ENCODE measurements at places on chromosomes 7 and 10.

DNA sequence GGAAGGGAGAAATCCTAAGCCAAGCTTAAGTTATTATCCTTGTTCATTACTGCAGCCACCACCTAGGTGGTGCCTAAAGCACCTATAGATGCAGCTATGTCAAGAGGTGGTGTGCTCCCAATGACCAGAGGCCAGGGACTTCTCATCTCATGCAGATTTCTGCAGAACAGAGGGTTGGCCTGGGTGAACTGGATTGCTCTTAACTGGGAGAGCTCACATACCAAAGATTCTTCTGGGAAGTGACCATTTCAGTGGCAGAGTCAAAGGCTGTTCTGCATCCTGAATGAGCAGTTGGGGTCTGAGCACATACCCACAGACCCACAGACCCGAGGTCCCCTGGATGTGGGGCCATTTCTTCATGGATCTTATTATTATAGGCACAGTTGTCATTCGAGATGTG is 2.1 kb upstream of the CRHR2 start:
- no peak for DNase-seq

GRCh38 chr7:116446212-116446855 is 53.2 kb upstream of the CAV2 start:
- DNase-seq, result no peak

GRCh38 chr7:38740041-38740440 is 108.9 kb upstream of the AMPH start:
- no peak for DNase-seq

DNA sequence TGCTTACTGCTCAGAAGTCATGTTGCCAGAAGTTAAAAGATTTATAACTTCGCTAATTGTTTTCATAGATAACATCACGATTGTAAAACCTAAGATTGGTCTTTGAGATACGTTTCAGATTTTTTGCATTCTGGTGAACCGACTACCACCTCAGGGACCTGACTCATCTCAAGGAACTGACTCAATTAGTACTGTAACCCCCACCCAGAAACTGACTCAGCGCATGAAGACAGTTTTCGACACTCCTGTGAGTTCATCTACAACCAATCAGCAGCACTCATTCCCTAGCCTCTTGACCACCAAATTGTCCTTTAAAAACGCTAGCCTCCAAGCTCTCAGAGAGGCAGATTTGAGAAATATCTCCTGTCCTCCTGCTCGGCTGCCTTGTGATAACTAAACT is 72.3 kb downstream of the ELMO1 start:
- DNase-seq, result no peak

DNA sequence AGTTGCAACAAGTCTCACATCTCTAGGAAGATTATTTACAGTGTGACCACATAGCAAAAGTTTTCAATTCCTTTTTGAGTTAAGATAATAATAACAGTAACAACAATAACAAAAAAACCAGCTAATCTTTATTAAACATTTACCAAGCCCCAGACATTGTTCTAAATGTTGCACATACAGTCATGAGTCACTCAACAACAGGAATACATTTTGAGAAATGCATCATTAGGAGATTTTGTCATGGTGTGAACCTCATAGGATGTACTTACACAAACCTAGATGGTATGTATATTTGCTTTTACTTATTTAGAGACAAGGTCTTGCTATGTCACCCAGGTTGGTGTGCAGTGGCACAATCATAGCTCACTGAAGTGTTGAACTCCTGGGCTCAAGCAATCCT is 52.0 kb downstream of the SPAM1 start:
- DNase-seq, result no peak

GRCh38 chr7:35991511-35992232 is 161.4 kb upstream of the EEPD1 start:
- DNase-seq, result no peak

GRCh38 chr10:115167751-115168150 is 74.6 kb downstream of the ATRNL1 start:
- DNase-seq, result no peak

DNA sequence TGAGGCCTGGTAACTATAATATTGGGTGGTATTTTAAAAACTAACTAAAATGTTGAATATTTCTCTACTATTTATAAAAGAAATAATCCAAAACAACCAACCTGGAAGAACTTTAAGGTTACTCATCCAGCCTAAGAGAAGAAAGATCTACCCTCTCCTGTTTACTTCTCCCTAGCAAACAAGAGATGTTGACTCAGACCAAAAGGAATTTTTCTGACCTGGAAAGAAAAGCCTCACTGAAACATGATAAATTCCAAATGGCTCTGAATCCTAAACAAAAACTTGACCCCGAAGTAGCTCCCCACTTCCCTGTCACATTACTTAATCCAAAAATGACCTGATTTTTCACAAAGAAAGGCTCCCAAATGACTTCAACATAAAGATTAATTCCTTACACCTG is 101.2 kb downstream of the PARD3 start:
- DNase-seq, result no peak

Data from hepatic stellate cell (primary cell).